NCI-H345 (cell line): ENCODE measurements at places on chromosomes 11 and 22.
A peak's percentile ranks its signal among the peaks of the same experiment; 100 is the strongest.

DNA sequence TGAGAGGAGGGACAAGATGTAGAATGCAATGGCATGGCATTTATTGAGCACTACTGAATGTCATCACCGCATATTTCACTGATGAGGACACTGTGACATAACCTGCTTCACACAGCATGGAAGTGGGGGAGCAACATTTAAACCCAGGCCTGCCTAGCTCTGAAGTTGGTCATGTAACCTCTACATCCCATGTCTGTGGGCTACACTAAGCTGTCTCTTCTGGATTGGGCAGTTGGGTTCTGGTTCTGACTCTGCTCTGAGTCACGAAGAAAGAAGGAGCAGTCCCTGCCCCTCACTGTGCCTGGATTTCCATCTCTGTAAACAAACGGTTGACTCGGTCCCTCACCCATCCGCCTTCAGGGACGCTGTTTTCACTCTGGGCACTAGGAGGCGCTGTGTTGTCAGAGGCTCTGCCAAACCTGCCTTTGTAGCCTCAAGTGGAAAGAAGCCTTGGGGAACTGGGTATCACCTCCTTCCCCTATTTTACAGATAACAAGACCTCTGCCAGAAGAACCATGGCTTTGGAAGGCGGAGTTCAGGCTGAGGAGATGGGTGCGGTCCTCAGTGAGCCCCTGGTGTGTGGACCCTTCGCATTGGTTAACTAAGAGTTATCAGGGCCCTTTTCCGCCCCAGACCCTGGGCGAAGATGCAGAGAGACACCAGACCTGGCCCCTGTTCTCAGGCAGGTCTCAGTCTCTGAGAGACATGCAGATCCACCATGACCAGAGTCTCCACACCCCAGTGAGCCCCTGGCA is 12.7 kb upstream of the ARHGEF17 start:
- DNase-seq, result peak; percentile 32

DNA sequence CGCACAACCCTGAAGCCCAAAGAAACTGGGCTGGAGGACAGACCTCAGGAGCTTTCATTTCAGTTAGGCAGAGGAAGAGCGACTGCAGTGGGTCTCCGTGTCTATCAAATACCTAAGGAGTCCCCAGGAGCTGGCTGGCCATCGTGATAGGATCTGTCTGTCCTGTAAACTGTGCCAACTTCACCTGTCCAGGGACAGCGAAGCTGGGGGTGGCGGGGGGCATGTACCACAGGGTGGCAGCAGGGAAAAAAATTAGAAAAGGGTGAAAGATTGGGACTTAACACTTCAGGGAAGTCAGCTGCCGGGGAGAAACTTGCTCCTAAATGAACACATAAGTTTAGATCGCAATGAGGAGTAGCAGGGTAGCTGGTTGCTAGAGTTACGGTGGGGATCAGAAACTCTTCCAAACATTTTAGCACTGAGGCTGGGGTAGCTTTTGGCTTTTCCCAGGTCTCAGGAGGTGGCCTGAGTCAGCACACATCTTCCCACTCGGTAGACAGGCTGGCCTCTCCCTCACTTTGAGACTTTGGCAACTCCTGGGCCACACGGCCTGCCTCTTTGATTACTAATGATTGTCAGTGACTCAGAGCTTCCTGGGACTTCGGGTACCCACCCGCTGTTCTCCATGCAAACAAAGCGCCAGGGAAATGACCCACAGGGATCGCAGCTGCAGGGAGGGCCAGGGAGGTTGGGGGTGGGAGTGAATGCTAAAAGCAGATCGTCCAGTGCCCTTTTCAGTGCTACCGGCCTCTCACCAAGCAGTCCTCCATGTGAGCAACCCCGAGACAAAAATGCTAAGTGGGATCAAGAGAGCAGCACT is 2.9 kb upstream of the MTFP1 start:
- peak; percentile 31 for DNase-seq

GRCh38 chr11:29125606-29126005 is 891.2 kb downstream of the KCNA4 start:
- no peak for DNase-seq

DNA sequence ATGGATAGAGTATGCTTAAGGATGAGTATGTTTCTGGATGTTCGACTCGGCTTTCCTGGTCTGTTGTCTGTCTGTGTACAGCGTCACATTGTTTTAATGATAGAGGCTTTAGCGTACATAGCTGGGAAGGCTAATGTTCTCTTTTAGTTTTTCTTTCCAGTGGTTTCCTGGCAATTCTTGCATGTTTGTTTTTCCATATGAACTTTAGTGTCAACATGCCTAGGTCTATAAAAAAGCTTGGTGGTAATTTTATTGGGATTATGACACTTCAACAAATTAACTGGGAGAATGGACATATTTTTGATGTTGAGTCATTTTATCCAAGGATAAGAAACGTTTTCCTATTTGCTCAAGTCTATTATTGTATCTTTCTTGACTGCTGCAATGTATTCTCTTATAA is 17.6 kb downstream of the F2 start:
- no peak for DNase-seq

DNA sequence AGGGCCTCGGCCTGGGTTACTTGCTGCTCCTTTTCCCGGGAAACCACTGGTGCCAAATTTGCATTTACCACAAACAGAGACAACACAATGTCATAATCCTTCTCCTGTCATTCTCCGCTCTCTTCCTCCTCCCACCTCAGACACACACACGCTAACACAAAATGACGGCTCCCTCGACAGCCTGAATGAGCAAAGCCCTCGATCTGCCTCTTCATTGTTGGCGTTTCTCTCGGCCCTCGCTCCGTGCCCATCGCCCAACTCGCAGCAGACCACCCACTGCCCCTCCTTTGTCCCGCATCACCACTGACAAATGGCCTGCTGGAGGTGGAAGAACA is 12.5 kb upstream of the TCF20 start:
- DNase-seq, result no peak

- no peak for DNase-seq
Observed at GRCh38 chr22:38735465-38736256, 20.1 kb downstream of the SUN2 start.

DNA sequence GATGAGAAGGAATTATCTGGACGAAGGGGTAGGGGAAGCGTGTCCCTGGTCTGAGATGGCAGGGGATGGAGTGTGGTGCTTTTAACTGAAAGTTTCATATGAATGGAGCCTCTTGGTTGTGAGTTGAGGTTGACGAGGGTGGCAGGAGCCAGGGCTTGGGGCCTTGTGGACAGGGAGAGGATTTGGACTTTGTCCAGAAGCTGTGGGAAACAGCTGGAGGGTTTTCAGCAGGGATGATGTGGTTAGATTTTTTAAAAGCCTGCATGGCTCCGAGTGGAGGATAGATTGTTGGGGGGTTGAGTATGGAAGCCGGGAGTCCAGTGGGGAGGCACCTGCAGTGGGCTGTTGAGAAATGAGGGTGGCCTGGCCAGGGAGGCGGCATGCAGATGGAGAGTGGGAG is 24.8 kb downstream of the MYO7A start:
- DNase-seq, result no peak

- DNase-seq, result no peak
Observed at GRCh38 chr22:29012101-29012433, 49.6 kb downstream of the C22orf31 start.

DNA sequence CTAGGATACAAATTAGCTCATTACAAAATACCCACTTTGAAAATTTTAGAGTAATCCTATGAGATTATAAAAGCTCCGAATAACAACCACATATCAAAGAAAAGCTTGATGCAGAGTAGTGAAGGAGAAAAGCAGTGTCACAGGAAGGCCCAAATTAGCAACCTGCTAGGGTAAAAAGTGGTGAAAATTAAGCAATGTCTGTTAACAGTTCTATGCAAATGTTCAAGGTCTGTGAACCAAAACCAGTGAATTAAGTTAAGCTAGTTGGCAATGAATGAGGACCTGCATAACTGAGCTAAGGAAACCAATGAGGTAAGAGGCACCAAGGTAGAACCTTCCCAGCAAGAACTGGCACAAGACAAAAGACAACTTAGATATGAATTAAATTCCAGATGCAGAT is 29.6 kb downstream of the PRDM10 start:
- no peak for DNase-seq

GRCh38 chr11:7585816-7586215 is 72.0 kb downstream of the PPFIBP2 start:
- DNase-seq, result no peak

DNA sequence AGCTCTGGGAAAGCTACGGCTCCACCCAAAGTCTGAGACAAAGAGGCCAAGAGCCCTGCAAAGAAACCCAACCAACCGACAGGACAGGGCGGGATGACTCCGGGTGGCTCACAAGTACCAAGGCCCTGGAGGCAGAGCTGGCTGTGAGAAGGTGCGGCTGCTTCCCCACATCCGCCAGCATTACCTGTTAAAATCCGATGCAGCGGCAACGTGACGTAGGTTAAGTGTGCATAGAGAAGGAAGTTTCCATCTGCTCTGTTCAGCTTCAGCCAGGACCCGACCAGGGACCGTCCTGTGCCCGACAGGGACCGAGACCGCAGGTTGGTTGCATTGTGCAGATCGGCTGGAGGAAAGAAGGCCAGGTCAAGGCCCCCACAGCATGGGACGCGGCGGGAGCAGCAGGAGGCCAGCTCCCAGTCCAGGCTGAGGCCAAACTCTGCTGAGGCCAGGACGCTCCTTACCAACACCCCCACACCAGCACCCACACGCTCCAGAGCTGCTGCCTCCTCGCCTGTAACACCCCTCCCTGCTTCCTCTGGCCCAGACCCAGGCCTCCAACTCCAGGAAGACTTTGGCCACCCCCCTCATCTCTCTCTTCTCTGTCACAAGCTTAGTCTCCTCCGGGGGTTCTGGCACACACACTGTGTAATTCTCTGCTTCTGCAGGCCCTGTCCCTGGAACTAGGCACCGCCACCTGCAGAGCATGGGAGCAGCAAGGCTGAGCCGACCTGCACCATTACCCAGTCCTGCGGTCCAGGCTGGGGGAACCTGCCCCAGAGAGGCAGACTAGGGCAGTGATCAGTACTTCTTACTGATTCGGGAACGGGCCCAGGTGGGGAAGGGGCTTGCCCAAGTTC is 34.1 kb downstream of the NUP50 start:
- no peak for DNase-seq

DNA sequence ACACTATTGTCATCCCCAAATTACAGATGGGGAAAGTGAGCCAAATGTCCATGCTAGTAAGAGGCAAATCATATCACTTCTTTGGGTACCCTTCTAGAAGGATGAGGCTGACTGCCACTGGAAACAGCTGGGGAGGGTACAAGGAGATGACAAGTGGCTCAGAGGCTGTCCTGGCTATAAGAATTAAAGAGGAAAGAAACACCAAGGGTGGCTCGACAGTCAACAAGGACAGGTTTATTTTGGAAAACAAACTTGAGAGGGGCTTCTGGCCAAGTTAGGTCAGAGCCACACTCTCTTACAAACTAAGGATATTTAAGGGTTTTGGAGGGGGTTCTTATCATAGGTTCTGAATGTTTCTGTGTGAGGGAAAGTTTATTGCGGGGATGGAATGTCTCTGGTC is 2.1 kb upstream of the MIF start:
- no peak for DNase-seq

DNA sequence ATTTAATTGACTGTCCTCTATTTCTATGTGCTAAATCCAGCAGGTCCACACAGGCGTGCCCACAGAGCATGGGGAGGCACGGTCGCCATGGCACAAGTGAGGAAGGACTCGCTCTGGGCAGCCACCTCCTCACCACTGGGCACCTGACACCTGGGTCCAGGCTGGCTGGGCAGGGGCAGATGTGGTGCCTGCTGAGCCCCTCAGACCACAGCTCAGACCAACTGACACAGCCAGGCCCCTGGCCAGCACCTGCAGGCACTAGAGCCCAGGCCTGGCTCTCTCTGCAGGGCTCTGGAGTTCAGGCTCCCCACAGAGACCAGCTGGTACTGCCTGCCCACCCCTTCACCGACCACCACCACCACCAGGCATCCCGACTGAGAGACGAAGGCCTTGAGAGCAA is 27.9 kb downstream of the LINC01488 start:
- no peak for DNase-seq

DNA sequence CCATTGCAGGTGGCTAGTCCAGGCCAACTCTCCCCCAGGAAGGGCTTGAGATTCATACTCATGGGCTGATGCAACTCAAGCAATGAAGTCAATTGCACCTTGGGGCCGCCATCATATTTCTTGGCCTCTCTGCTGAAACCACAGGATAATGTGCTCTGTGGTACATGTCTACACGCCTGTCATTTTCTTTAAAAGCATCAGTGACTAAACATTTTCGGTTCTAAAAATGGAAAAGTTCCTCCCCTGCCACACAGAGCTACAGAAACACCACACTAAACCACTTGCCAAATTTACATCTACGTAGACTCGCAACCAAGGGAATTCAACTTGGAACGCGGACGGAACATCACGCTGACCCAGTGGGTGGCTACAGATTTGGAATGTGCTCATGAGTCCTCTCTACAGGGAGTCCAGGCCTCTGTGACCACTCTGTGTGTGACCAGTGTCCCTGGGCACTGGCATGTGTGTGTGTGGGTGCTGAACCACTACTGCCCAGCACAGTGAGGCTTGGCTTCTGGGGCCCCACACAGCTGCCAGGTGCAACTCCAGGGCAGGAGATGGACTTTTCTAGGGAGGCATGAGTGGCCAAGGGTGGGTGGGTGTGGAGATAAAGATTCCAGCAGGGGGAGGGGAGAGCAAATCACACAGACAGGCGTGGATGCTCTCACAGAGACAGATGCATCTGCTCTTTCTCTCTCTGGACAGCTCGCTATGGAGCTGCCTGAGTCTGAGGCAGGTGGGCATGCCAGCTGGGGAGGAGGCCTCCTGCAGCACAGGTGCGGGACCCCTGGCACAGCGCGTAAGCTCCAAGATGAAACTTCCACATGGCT is 261.9 kb downstream of the CTTN start:
- DNase-seq, result no peak

DNA sequence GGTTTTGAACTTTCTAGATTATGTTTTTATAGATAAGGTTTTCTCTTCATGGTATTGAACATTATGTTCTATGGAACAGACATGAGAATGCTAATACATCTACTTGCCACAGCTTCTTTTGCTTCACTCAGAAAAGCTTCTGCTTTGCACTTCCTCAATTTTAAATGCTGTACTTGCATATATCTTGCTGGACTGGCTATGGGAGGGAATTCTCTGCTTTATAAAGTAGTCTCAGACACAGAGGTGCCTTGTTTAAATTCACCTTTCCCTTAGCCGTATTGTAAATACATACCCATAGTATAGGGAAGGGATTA is 173.9 kb downstream of the DDX10 start:
- DNase-seq, result no peak

GRCh38 chr11:8631395-8632118 is 37.5 kb upstream of the STK33 start:
- DNase-seq, result no peak

- no peak for DNase-seq
Observed at GRCh38 chr11:34755671-34756070, 134.8 kb downstream of the EHF start.
